ENCODE measurements at places on chromosomes 7 and 10.

DNA sequence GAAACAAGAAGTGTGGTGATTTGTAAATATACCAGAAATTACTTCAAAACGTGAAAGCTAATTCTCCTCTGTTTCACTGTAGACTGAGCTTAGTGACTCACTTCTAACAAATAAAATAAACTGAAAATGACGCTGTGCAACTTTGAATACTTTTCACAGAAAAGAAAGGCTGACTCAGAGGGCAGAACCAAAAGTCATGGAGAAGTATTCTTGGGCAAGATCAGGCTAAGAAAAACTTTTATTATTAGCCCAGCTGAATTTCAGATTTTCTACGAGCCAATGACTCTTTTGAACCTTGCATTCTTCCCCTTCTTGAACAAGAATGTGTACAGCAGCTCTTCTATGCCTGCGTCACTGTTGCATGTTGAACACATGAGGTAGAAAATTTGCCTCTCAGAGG is 527.3 kb upstream of the GHITM start:
- DNase-seq: no peak

- DNase-seq: no peak
Observed at GRCh38 chr10:93081318-93081717, 7.6 kb downstream of the CYP26A1 start.

DNA sequence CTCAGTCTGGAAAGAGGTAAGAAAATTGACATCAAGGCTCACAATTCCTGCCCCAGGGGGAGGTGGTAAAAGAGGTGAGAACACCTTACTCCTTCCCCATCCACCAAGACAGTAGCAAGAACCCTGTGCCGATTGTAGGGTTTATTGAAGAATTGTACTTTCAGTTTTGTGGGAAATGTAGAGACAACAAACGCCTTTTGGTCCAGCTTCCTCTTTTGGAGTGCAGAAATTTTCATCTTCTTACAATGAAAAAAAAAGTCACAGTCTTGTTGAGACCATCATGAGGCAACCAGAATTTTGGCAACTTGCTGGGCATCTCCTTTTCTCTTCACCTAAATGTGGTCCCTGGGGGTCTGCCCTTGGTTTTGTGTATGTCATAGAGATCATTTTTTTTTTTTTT is 217.7 kb downstream of the TMEM178B start:
- DNase-seq: no peak

- peak; percentile 55 for DNase-seq
Observed at GRCh38 chr10:13349463-13350274, 1.6 kb upstream of the SEPHS1 start.

GRCh38 chr10:133169173-133169947 is 9.3 kb downstream of the KNDC1 start:
- no peak for DNase-seq

All from activated CD4-positive, alpha-beta T cell treated with anti-CD3 and anti-CD28 coated beads, Interleukin-2, amount 50 U/mL, for 48 hours (primary cell).